ENCODE measurements at places on chromosomes 3 and 15. TPM values are rescaled to one million over a fixed set of nuclear protein-coding genes. Genes with fewer than 3 reads are reported as not detected.

Gene SENP2
- total RNA-seq: 31.0 TPM

GRCh38 chr15:93180656-93181055 lies 91.6 kb upstream of the RGMA start:
- H3K27ac ChIP-seq: no peak overlapping the region
- H3K27me3 ChIP-seq: no peaks in the 10 kb centered on the region
- no peak overlapping the region for H3K4me3 ChIP-seq

DNA sequence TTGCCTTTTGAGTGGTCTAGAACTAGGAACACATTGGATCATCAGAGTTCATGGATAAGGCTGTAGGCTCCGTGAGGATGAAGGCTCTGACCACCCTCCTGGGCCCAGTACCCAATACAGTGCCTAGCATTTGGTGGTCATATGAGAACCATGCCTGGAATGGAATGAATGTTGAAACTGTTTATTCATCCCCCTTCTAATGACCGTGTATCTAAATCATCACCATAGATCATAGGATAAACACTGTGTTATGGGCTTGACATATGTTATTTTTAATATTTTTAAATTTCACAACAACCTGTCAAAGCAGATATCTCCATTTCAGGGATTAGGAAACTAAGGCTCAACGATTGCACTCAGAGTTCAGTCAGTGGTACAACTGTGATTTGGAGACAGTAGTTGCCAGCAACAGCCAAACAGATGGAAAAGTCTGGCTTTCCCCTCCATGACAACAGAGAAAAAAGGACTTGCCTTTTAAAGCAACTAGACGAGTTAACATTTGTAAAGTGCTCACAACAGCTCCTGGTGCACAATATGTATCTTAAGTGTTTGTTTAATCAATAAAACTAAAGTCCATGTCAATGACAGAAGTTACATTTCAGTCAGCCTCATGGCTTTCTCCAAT lies 89.6 kb downstream of the TMEM266 start:
- DNase-seq: no peak
- no peak overlapping the region for H3K4me3 ChIP-seq
- peaks cover 12% of the 10 kb centered on the region for H3K4me1 ChIP-seq
- no peak overlapping the region for H3K27ac ChIP-seq
- H3K36me3 ChIP-seq: no peaks in the 10 kb centered on the region
- H3K27me3 ChIP-seq: no peaks in the 10 kb centered on the region

Gene C3orf85
- total RNA-seq: not detected

DNA sequence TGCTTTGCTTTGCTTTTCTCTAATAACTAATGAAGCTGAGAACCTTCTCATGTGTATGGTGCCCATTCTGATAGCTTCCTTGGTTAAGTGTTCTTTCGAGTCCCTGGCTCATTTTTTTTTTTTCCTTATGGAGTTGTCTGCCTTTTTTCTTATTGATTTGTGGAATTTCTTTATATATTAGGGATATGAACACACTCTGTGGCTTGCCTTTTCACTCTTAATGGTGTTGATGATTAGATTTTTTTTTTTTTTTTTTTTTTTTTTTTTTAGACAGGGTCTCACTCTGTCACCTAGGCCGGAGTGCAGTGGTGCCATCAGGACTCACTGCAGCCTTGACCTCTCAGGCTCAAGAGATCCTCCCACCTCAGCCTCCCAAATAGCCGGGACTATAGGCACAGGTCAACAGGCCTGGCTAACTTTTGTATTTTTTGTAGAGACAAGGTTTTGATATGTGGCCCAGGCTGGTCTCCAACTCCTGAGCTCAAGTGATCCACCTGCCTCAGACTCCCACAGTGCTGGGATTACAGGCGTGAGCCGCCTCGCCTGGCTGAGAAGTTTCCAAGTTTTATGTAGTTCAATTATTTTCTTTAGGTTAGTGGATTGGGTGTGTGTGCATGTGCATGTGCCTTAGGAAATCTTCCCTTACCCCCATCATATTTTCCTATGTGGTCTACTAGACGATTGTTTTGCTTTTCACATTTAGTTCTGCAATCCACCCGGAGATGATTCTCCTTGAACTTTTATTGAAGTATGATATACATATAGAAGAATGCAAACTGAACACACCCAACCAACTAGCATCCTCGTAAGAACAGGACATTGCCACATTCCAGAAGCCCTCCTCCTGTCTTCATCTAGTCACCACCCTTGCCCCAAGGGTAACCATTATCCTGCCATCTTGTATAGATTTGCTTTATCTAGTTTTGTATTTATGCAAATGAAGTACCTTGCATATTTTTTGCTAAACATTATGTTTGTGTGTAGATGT lies 1.7 kb upstream of the SNRPA1 start:
- peaks cover 32% of the 10 kb centered on the region for H3K4me1 ChIP-seq
- H3K36me3 ChIP-seq: peaks cover 5% of the 10 kb centered on the region
- no peak overlapping the region for H3K4me3 ChIP-seq
- H3K27ac ChIP-seq: no peak overlapping the region

Gene GPR27
- not detected for total RNA-seq

DNA sequence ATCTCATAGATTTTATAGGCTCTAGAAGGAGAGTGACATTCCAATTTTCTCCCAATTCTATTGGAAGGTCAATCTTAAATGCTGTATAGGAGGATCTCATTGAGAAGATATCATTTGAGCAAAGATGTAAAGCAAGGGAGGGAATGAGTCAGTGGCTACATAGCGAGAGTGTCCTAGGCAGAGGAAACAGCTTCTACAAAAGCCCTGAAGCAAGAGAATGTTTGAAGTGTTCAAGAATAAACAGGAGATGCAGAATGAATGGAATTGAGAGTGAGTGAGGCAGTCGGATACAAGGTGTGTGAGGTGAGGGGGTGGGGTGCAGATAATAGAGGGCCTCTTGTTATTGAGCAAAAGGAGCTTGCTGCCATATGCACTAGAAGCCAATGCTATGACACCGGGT lies 545.9 kb downstream of the IGSF11 start:
- no peak for DNase-seq
- no peaks in the 10 kb centered on the region for H3K27me3 ChIP-seq
- H3K27ac ChIP-seq: no peak overlapping the region
- H3K4me1 ChIP-seq: no peaks in the 10 kb centered on the region

Gene POLQ
- 0.46 TPM for total RNA-seq

DNA sequence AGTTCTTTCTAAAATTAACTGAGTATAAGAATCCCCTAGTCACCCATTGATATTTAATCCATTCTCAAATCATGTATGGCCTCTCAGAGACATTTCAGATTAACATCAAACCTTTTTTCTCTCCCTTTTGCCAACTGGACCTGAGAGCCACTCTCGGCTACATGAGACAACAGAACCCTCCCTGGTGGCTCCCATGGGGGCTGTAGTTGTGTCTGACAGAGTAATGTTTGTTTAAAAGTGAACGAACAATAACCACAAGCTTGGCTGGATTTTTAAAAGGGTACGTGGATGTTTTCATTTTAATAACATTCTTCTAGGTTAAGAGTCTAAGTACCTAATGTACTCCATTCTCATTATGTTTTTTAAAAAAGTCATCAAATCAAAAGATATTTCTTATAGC lies 37.1 kb downstream of the P3H2 start:
- no peak overlapping the region for H3K4me3 ChIP-seq
- H3K36me3 ChIP-seq: no peaks in the 10 kb centered on the region
- DNase-seq: no peak
- no peaks in the 10 kb centered on the region for H3K4me1 ChIP-seq

Data from upper lobe of left lung (tissue), 6 donors.